ENCODE measurements at places on chromosomes 6 and 20.

- DNase-seq = no peak
These were observed 5.4 kb downstream of the NELFCD start for GRCh38 chr20:58986286-58986967.

- DNase-seq = no peak
These were observed 62.6 kb upstream of the STMND1 start for GRCh38 chr6:17039266-17039665.

- no peak for DNase-seq
These were observed 60.2 kb downstream of the SLC22A23 start for GRCh38 chr6:3396503-3397180.

DNA sequence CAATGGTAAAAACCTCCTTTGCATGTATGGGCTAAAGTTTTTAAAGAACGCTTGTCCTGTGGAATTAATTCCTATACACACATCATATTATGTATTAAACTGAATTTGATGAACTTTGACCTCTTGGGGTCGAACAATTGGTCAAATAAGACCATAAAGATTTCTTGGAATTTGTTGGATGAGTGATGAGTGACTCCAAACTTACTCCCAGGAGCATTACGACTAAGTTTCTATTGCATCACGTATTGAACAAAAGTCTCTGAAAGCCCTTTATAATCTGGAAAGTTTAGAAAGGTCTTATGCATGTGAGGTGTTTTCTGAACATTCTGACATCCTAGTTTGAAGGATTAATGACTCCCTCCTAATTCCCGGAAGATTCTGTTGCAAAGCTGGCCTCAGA is 126.9 kb upstream of the BMP5 start:
- DNase-seq = no peak

- DNase-seq = no peak
These were observed 139.4 kb downstream of the UST start for GRCh38 chr6:148885925-148886845.

GRCh38 chr6:129175066-129175465 is 292.1 kb downstream of the LAMA2 start:
- no peak for DNase-seq

GRCh38 chr6:11814106-11814505 is 35.5 kb upstream of the ADTRP start:
- no peak for DNase-seq

GRCh38 chr6:3506200-3506599 is 49.4 kb upstream of the SLC22A23 start:
- DNase-seq = no peak

- no peak for DNase-seq
These were observed 113.2 kb downstream of the EDN1 start for GRCh38 chr6:12403201-12403826.

GRCh38 chr6:54681987-54682386 is 164.6 kb upstream of the FAM83B start:
- DNase-seq = no peak

DNA sequence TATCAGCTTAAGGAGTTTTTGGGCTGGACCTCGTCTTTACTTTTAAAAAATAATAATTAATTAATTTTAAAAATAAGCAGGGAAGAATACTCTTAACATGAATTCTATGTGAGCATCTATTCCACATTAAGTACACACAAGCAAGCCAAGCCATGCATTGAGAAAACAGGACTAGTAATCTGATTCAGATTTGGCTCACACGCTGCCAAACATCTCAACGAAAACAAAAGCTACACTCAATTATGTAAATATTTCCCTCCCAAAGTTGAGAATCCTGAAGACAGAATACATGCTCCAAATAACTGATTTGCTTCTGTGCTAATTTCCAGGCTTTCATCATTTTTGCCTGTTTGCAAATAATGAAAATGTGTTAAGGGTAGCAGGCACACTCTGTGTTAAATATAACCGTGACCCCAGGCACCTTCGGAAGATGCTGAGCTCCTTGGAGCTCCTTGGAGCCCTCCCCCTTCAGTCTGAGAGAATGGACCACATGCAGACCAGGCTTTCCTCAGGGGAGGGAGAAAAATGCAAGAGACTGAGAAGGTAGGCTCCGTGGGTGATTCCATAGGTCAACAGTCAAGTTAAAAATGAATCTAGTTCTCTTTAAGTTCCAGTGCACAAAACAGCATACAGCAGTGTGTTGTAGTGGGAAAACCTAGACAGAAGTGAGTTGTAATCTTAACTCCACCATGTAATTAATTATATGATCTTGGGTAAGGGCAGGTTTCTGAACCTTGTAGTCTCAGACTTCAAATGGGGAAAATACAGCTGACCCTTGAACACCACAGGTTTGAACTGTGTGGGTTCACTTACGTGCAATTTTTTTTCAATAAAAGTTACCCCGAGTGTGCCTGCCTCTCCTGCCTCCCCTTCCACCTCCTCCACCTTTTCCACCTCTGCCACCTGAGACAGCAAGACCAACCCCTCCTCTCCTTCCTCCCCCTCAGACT is 161.3 kb upstream of the RREB1 start:
- DNase-seq = no peak

DNA sequence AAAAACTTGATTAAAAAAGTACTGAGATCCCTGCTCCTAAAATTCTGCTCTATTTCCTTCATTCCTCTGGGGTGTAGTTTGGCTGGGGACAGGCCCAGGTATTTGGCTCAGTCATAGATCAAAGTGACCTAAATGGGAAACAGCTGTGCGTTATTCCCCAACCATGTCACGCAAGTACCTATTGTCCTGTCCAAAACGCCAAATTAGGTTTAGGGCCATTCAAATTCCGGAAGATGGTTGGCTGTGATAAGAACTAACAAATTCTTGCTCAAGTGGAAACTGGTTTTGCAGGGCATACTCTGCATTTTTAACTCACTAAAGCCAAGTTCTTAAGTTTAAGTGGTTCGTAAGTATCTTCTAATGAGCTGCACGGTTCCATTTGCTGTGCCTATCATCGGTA is 147.6 kb upstream of the TMEM170B start:
- DNase-seq = no peak

- DNase-seq = no peak
These were observed 51.2 kb downstream of the CD164 start for GRCh38 chr6:109331081-109331480.

GRCh38 chr20:49729780-49730179 is 16.1 kb upstream of the B4GALT5 start:
- DNase-seq = no peak

DNA sequence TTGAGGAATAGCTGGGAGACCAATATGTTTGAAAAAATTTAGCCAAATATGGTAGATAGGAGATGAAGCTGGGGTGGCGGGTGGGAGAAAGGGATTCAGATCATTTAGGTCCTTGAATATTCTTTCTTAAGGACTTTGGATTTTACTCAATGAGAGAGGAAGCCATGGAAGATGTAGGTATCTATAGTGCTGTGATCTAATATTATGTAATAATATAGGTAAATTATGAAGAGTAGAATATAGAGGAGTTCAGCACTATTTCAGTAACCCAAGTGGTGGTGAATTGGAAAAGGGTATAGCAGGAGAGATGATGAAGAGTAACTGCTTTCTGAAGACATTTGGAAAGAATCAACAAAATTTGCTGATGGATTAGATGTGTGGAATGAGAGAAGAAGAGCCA is 417.6 kb downstream of the UTRN start:
- DNase-seq = no peak

GRCh38 chr20:2751878-2752566 is 48.4 kb downstream of the CPXM1 start:
- no peak for DNase-seq

- DNase-seq = peak; percentile 32
These were observed 1.0 kb downstream of the LOC128125822 start for GRCh38 chr6:63573076-63573898.

- DNase-seq = no peak
These were observed 53.2 kb downstream of the FAM8A1 start for GRCh38 chr6:17653198-17653882.

DNA sequence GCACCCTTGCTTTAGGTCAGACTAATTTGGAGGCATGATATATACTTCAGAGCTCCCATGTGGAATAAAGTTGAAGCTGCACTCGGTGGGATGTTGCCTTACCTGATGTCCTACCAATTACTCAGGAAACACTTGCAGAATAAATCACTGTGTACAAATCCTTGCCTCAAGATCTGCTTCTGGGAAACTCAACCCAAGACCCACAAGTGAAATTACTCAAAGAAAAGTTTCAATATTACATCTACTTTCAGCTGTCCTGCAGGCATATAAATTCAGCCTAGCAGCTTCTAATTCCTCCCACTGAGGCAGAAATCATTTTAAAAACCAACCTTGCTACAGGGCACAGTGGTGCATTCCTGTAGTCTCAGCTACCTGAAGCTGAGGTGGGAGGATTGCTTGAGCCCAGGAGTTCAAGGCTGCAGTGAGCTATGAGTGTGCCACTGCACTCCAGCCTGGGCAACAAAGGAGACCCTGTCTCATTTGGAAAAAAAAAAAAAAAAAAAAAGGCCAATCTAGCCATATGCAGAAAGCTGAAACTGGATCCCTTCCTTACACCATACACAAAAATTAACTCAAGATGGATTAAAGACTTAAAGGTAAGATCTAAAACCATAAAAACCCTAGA is 20.7 kb upstream of the DCDC2 start:
- DNase-seq = no peak

DNA sequence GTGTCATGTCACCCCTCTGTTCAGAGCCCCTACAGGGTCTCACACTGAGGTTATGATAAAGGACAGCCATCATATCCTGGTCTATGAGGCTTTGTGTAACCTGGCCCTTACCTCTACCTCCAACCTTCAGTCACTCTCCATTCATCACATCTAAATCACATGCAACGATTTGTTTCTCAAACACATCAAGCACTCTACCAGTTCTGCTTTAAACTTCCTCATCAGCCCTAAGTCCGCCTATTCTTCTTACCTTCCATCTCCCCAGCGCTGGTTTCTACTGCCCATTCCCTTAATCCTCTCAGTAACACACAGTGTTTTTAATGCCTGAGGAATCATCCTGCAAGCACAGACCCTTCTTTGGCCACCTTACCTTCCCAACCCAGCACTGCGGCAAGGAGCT is 17.9 kb upstream of the BACH2 start:
- DNase-seq = no peak

GRCh38 chr6:33420491-33421343 is 852 bp downstream of the SYNGAP1 start:
- no peak for DNase-seq

GRCh38 chr6:111592726-111593511 is 12.8 kb downstream of the TRAF3IP2 start:
- DNase-seq = no peak

- DNase-seq = no peak
These were observed 1.5 kb downstream of the ZSCAN31 start for GRCh38 chr6:28334286-28335039.

GRCh38 chr20:4041748-4042411 is 26.5 kb upstream of the RNF24 start:
- DNase-seq = no peak

DNA sequence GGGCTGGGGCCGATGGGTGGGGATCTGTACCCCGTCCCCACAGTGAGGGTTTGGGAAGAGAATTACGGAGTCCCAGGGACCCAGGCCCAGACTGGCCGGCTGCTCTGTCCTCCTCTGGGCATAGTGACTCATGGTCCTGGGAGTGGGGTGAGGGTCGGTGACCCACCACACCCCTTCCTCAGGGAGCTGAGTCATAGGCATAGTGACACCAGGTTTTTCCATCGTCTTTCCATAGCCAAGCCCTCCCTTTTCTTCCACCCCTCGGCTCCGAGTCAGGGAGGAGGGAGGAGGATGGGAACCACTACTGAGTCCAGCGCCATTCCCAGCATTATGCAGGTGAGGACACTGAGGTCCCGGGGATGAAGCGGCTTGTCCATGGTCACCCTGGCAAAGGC is 8.9 kb downstream of the CYP21A2 start:
- no peak for DNase-seq

- no peak for DNase-seq
These were observed 37.1 kb downstream of the OTOR start for GRCh38 chr20:16785226-16785625.

GRCh38 chr20:40770564-40771307 is 81.7 kb upstream of the MAFB start:
- DNase-seq = no peak

- DNase-seq = no peak
These were observed 187.8 kb upstream of the PRDM1 start for GRCh38 chr6:105898286-105898685.

DNA sequence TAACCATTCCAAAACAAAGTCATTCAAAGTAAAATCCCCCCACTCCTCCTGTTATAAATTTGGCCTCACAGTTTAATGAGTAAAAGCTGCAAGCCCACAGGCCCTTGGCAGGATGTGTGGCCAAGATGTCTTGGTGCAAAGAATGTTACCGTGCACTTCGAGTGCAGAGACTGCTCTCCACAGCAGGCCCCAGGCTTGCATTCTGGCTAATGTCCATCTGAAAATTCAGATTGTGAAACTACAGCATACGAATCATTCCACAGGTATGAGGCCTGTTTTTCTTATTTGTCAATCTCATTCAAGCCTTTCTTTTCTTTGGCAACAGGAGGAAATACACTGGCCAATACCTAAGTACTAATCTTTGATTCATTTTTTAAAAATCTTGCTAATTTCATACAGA is 7.1 kb downstream of the RPS6KA2 start:
- no peak for DNase-seq

GRCh38 chr20:18702736-18703135 is 110.8 kb upstream of the SCP2D1 start:
- no peak for DNase-seq

- DNase-seq = no peak
These were observed 351.1 kb upstream of the HTR1E start for GRCh38 chr6:86586195-86586594.

GRCh38 chr20:61731363-61732181 is 334.1 kb downstream of the TAF4 start:
- no peak for DNase-seq

DNA sequence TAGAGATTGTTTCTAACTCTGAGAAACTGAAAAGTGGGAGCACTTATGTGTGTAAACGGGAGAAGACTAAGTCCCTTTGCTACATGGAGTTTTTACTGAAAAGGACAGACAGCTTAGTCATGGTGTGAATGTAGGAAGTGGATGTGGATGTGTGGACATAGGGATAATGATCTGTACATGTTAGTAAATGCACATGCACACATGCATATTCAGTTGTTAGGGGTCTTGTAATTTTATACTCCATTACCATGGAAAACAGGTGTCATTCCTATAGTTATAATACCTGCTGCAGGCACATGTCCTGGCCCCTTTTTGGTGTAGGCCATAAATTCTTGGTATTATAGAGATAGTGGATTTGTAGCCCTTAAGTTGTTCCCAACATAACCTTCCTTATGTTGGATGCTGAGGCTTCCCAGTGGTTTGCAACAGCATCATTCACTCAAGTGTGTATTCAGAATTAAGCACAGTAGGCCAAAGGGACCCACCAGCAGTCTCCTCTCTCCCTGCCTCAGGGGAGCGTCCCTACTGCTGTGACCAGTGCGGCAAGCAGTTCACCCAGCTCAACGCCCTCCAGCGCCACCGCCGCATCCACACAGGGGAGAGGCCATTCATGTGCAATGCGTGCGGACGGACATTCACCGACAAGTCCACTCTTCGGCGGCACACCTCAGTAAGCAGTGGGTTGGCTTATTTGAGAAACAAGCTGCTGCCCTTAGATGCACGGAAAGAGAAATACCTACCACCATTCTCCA is 7.3 kb downstream of the GZF1 start:
- no peak for DNase-seq
